ENCODE measurements at places on chromosomes 12 and 14.

DNA sequence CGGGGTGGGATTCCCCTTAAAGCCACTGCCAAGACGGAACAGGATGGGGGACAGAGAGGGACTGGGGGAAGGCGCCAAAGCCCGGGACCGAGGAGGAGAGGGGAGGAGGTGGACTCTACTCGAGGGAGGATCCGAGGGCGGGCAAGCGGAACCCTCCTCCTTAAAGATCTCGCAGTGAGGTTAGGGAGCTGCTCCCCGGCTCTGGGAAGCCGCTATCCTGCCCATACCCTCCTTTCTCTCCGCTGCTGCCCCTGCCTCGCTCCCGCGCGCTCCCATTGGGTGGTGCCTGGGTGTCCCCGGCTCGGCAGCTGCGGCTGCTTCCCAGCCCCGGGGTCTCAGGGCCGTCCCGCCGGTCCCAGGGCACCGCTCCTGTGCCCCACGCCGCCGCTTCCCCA lies 16.4 kb downstream of the KRT18 start:
- DNase-seq: no peak

- no peak for DNase-seq
These were observed 67.2 kb downstream of the SCARB1 start for GRCh38 chr12:124796303-124796960.

GRCh38 chr12:2396448-2396871 lies 343.7 kb downstream of the CACNA1C start:
- DNase-seq: no peak

- DNase-seq: peak; percentile 73
These were observed 219.5 kb upstream of the FKBP4 start for GRCh38 chr12:2575245-2575644.

DNA sequence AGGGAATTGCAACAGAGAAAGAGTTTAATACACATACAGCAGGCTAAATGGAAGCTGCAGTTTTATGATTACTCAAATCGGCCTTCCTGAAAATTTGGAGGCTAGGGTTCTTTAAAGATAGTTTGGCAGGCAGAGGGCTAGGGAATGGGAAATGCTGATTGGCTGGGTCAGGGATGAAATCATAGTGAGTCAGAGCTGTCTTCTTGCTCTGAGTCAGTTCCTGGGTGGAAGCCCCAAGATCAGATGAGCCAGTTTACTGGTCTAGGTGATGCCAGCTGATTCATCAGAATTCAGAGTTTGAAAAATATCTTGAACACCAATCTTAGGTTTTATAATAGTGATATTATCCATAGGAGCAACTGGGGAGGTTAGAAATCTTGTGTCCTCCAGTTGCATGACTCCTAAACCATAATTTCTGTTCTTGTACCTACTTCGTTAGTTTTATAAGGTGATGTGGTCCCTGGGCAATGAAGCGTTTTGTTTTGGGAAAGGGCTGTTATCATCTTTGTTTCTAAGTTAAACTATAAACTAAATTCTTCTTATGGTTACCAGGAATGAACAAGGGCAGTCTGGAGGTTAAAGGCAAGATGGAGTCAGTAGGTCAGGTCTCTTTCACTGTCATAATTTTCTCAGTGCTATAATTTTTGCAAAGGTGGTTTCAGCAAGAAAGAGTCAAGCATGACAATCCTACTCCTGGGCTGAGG lies 257.8 kb upstream of the CCDC196 start:
- DNase-seq: no peak

DNA sequence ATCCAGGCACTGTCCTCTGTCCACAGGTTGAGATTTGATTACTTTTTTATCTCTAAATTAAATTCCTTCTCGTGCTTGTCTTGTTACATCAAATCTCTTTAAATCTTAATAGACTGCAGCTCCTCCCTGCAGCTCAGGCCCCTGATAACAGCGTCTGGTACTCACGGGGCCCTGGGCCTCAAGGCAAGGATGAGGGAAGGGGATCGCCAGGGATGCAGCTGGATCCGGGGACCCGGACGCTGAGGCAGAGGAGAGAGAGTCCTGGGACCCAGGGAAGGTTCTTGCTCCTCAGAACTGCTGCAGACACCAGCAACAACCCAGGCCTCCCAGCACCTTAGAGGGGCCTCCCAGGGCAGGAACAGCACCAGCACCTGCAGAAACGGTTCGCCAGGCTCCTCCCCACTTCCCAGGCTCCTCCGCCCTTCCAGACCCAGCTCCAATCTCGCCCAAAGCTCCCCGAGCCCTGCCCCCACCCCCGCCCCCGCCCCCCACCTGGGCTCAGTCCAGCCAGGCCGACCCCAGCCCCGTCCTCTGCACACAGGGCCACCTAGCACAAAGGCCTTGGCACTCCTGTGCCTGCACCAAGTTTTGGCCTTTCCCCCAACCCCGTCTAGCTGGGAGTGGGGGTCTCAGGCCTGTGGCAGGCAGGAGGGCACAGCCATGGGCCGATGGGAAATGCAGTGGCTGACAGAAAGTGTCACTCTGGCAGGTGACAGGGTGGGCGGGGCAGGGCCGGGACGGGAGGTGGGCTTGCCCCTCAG lies 60.3 kb upstream of the GALNT9 start:
- no peak for DNase-seq

DNA sequence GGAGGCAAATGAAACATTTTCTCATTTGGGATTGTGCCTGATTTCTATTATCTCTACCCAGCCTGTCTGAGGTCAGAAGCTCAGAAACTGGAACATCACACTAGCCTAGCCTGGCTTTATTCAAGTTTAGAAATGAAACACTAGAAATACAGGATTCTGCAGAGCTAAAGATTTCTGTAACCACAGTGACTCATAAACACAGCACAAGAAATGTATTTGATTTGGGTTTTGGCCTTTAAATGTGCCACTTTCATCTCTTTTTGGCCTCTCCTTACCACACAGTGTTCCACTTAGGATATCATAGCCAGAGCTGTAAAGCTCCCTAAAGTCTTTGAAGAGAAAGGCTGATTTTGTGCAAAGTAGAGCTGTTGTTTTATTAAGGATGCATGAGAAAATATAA lies 307.5 kb downstream of the EMP1 start:
- DNase-seq: no peak

DNA sequence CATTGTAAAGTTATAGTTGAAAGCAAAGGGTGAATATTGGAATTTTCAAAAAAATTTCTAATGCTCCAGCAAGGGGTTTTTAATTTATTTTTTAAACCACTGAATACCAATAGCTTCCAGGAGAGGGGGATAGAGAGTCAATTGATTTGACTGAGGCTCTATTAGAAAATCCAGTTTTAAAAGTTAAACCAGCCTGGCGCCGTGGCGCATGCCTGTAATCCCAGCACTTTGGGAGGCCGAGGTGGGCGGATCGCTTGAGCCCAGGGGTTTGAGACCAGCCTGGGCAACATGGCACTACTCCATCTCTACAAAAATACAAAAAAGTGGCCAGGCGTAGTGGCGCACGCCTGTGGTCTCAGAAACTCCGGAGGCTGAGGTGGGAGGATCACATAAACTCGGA lies 150.1 kb downstream of the SLC38A4 start:
- DNase-seq: no peak

GRCh38 chr12:90262251-90262650 lies 553.6 kb upstream of the ATP2B1 start:
- DNase-seq: no peak

GRCh38 chr12:101858361-101858760 lies 19.0 kb upstream of the DRAM1 start:
- no peak for DNase-seq

GRCh38 chr14:84202486-84202885 lies 1327.5 kb upstream of the FLRT2 start:
- DNase-seq: no peak

- no peak for DNase-seq
These were observed 401.6 kb downstream of the CCDC91 start for GRCh38 chr12:28591831-28592230.

DNA sequence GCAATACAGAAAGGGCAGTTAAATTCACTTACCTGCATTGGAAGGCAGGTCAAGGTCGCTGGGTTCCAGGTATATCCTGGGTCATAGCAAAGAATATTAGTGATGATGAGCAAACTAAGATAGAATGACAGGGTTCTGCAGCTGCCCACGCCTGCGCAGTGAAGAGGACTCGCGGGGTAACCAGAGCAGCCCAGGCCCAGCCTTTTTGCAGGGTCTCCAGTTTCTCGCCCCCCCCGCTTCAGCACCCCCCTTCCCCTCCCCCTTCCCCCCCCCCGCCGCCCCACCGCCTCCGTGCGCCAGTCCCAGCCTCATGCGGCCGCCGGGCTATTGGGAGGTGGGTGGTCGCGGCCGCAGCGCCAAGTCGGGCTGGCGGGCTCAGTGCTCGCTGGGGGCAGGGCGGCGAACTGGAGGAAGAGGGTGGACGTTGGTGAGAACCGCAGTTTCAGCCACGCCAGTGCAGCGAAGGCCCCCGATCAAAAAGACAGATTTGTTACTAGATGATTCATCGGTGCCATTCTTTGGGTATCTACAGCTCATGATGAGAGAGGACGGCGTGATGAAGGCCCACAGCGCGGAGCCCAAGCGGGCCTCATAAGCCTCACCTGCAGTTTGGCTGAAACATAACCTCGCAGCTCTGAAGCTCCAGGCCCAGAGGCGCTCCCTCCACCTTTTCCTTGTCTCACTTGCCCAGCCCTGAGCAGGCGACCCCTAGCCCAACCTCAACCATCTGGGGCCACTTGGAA lies 20.2 kb downstream of the SLC2A3 start:
- no peak for DNase-seq

All from NCI-H345 (cell line).